ENCODE measurements at places on chromosomes 5 and 9. TPM values are rescaled to one million over a fixed set of nuclear protein-coding genes. Genes with fewer than 3 reads are reported as not detected.
A peak's percentile ranks its signal among the peaks of the same experiment; 100 is the strongest.

The MAST4 gene
- total RNA-seq, result 8.8 TPM

The FASTKD3 gene
- 12.5 TPM for total RNA-seq

The C5orf52 gene
- not detected for total RNA-seq

The LCN6 gene
- not detected for total RNA-seq

The FSTL4 gene
- total RNA-seq, result 0.26 TPM

The GLDC gene
- 2.1 TPM for total RNA-seq

The CAMLG gene
- 21.0 TPM for total RNA-seq

The MAMDC2 gene
- 42.1 TPM for total RNA-seq

The DNAH5 gene
- 0.75 TPM for total RNA-seq

The SPINK6 gene
- not detected for total RNA-seq

The NEUROG1 gene
- total RNA-seq, result not detected

The CDHR2 gene
- total RNA-seq, result not detected

DNA sequence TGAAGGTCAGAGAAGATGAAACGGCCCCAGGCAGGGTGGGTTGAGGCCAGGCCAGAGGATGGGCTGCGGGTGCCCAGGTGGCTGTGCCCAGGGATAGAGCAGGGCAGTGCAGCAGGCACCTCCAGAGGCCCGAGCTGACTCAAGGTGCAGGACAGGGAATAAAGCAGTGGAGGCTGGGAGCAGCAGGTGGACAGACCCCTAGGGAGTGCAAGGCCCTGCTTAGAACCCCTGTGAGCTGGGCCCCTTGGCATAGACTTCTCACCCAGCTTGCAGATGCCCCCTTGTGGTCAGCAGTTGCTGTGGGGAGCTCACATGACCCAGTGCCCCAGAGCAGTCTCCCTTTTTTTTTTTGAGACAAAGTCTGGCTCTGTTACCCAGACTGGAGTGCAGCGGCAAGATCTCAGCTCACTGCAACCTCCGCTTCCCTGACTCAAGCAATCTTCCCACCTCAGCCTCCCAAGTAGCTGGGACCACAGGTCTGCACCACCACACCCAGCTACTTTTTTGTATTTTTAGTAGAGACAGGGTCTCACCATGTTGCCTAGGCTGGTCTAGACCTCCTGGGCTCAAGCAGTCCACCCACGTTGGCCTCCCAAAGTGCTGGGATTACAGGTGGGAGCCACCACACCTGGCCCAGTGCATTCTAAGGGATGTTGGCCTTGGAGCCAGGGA lies 118.8 kb downstream of the WNK2 start:
- peak; percentile 42 for DNase-seq

GRCh38 chr5:2985718-2986117 lies 234.2 kb upstream of the IRX2 start:
- DNase-seq, result no peak

GRCh38 chr5:92372766-92373165 lies 989.6 kb upstream of the ARRDC3 start:
- DNase-seq, result peak; percentile 76

DNA sequence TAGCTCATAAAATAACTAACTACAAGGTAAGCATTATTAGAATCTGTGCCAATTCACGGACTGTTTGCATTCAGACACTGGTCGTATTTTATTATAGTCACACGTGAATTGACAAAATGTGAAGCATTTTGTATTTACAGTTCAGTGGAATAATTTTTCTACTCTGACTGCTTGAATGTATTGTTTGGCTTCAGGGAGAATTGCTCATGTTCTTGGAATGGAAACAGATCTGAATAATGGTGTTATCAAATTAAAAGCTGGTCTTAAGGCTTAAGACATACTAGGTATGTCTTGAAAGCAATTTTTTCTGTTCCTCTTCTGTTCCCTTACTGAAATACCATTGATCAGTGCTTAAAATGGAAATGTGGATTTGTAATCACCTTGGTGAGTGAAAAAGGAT lies 543.7 kb upstream of the TLE4 start:
- peak; percentile 18 for DNase-seq

GRCh38 chr5:98787131-98787719 lies 13.8 kb downstream of the RGMB start:
- peak; percentile 78 for DNase-seq

GRCh38 chr9:89635816-89636215 lies 31.0 kb downstream of the GADD45G start:
- no peak for DNase-seq

DNA sequence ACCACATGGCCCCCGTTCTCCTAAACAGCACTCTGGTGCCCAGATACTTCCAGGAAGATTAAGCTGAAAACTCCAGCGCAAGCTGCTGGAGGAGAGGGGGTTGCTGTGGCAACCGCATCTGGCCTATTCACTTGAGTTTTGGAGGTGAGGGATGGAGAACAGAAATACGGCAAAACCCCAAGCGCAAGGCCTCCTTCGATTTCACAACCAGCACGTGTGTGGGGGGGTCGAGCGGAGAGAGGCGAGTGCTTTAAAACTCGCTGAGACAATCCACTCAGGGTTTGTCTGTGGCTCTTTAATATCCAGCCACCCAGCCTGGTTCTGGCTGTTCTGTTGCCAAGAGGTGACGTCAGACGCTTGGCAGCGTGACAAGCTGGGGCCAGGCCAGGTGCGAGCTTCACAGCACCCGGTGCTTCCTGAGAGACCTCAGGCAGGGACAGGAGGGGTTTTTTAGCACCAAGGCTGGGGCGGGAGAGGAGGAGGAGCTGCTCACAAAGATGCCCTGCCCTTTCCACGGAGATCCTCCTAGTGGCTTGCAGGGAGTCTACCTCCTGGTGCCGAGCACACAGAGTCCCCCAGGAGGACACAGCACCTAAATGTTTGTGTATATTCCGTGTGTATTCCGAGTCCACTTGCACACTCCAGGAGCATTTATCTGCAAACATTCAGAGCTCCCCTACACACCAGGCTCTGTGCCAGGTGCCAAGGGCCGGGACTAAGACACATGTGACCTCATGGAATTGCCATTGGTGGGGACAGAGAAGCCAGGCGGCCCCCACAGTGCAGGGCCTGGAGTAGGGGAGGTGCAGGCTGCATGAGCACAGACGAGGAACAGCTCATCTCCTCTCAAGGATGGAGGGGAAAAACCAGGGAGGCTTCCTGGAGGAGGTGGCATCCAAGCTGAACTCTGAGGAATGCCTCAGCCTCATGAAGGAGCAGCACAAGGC lies 194.6 kb downstream of the OLFM1 start:
- no peak for DNase-seq

DNA sequence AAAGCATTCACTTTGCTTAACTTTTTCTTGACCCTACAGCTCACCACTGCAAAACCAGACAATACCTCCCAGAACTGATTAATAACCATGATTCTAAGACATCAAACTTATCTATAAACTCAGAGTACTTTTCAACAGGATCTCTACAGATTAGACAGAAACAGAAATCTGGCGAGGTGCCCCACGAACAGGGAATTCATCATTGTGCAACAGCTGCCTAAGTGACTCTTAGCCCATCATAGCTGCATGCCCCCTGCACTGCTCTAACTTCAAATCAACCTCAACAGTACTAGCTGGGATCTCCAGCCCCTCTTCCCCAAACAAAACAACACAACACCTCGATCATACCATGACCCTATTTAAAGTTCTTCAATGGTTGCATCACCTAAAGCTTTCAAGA lies 16.1 kb upstream of the COL23A1 start:
- DNase-seq, result no peak

GRCh38 chr5:173531863-173532262 lies 84.6 kb downstream of the BOD1 start:
- no peak for DNase-seq

DNA sequence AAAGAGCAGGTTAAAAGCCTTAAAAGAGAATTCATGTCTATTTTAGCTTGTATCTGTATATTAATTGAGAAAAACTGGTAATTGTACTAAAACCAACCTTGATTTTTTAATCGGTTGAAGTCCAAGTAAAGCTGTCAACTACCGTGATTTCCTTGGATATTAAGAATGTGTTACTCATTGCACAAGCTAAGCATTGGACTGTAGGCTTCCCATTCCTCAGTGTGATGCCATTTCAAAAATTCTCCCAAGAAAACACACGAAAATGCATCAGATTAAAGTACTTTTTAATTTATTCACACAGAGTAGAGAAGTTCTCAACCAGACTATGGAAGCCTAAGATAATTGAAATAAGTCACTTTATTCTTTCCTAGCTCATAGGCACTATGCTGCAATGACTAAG lies 761.4 kb upstream of the TYRP1 start:
- DNase-seq, result no peak

GRCh38 chr9:116094846-116095245 lies 58.7 kb upstream of the PAPPA start:
- no peak for DNase-seq

DNA sequence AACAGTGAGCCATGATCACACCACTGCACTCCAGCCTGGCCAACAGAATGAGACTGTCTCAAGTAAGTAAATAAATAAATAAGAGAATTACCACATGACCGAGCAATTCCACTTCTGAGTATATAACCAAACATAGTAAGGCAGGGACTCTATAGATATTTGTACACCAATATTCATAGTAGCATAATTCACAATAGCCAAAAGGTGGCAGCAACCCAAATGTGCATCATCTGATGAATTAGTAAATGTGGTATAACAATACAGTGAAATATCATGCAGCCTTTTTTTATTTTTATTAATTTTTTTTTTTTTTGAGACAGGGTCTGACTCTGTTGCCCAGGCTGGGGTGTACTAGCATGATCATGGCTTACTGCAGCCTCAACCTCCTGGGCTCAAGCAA lies 33.1 kb downstream of the ALDH7A1 start:
- DNase-seq, result no peak

DNA sequence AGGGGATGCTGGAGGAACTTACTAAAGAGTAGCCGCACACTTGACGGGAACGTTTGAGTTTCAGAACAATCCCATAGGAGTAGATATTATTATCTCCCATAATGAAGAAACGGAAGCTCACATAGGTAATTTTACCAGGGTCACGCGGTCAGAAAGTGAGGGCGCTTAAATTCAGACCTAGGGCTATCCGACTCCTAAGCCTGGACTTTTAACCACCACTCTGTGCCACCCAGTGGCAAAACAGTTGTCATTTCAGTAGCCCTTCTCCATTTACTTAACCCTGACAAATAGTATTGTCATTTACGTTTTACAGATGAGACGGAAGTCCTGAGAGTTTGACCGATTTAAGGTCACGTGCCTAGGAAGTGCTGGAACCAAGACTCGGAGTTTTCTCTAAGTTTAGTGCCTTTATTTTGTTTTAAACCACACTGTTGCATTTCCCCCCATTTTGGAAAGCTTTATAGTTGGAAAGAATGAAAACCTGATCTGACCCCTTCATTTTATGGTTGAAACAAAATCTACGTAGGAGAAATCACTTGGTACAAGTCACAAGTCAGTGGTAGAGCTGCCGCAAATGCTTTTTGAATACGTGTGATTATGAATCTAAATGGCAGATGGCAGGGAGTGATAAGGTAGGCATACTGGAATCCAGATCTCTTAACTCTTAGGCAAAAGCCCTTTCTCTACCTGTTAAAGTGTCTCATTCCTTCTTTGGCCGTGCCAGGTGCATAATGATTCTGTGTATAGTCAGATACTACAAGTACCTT lies 650 bp downstream of the MRRF start:
- peak; percentile 56 for DNase-seq

GRCh38 chr5:71982717-71983395 lies 124.4 kb upstream of the MAP1B start:
- DNase-seq, result no peak

Measured in LHCN-M2 (cell line).